ENCODE measurements at places on chromosomes 16 and 17.

GRCh38 chr16:69100071-69100691 lies 5.3 kb upstream of the HAS3 start:
- no peak for DNase-seq

DNA sequence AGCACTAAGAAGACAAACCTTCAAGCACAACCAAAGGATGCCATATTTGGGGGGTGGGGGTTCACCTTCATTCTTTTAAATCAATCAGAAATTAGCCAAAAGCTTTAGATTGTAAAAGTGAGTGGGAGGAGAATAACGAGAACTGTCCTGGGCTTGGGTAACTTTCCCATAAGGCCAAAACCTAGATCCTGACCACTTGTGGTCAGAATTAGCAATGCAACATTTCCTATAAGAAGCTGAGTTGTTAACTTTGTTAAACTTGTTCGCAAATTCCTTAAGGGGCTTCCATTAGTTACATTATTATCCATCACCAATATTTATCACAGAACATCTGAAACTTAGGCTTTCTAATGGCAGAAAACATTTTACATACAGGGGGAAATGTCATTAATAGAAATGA lies 25.1 kb downstream of the STAT5B start:
- no peak for DNase-seq

- DNase-seq = peak; percentile 94
Measured at GRCh38 chr17:48026502-48027321, 10.9 kb downstream of the COPZ2 start.

DNA sequence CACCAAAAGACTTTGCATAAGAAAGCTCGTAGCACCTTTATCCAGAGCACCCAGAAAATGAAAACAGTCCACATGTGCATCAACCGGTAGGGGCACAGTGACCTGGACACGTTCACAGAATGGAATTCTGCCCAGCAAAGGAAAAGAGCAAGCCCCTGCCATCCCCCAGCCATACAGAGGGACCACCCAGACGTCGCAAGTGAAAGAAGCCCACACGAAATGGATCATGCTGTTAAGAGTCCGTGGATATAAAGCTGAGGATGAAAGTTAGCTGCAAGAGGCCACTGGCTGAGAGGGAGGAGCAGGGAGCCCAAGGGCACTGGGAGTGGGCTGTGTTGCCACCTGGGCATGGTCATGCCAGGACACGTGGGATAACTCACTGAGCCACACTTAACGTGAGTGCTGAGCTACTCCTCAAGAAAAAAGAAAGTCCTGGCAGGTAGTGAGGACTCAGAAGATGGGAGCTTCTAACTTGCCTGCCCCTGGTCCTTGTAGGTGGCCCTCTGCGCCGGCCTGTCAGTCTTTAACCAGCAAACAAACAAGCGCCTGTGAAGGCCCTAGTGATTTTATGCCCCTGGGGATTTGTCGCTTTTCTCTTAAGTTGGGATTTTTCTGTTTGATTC lies 190.7 kb downstream of the C16orf95 start:
- DNase-seq = no peak

DNA sequence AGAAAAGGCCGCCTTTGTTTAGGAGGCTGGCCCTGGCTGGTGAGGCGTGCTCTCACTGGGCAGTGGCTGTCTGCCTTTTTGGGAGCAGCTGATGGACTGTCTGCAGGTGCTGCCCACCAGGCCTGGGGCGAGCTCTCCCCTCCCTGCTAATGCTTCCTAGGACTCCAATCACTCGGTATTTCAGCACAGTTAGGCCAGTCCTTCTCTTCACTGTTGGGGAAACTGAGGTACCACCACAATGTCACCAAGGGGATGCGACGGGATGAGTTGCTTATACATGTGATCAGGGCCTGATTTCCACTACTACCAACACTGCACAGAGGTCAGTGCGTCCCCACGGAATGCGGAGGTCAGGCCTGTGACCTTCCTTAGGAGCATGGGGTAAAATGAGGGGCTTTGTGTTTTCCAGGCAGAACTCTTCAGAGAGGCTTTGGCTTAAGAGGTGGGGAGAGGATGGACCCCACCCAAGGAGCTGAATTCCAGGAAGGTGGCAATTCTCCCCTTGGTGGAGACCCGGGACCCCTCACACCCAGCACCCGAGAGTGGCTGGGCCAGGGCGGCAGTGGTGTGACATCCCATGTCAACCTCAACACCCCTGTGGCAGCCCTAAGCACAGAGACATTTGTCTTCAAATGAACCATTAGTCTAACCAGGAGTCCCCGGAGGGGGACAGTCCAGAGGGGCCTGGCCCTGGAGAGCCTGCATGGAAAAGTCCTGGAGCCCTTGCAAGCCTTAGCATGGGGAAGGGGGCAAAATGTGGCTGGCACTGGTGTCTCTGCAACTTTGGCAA lies 86.4 kb downstream of the N4BP1 start:
- DNase-seq = no peak

DNA sequence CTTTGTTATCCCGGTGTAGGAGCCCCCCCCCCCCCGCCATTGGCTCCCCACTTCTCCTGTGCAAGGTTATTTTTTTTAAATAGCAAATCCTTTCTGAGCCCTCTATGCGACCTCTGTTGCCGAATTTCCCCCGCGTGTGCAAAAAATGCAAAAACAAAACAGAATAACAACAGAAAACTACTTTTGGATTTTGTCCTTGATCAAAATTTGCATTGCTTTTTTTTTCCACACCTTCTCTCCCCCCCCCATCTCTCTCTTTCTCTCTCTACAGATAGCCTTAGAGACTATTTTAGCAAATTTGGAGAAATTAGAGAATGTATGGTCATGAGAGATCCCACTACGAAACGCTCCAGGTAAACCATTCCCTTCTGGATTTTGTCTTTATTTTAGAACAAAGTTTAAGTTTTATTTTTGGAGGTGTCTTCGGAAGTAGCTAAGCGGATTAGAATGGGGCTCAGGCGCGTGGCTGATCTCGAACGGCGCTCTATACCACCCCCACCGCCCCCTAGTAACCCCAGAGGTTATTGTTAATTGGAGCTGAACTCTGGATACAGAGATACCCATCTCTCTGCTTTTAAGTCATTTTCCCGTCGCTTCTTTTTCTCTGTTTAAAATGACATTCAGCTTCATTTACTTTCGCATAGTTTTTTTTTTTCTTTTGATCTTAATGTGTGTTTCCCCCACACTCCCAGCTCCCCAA lies 1.0 kb downstream of the MSI2 start:
- DNase-seq = no peak

- peak; percentile 36 for DNase-seq
Measured at GRCh38 chr17:50060951-50061712, 5.2 kb downstream of the ITGA3 start.

GRCh38 chr16:11916524-11917285 lies 949 bp upstream of the GSPT1 start:
- DNase-seq = peak; percentile 68

- no peak for DNase-seq
Measured at GRCh38 chr17:27321372-27321771, 27.5 kb downstream of the WSB1 start.

DNA sequence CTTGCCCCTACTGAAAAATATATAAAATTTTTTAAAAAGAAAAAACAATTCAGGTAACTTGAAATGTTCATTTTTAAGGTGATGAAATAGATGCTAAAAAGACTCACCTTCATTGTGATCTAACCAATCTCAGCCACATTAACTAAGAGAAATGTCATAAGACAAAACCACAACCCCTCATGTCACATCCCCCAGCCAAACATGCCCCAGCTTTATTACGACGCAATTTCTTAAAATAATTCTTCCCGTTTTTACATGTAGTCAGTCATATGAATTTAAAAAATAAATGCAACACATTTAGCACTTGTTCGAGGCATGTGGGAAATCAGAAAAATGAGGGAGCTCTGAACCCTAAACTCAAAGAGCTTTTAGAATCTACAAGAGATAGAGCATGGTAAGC lies 9.5 kb downstream of the AMFR start:
- DNase-seq = no peak

DNA sequence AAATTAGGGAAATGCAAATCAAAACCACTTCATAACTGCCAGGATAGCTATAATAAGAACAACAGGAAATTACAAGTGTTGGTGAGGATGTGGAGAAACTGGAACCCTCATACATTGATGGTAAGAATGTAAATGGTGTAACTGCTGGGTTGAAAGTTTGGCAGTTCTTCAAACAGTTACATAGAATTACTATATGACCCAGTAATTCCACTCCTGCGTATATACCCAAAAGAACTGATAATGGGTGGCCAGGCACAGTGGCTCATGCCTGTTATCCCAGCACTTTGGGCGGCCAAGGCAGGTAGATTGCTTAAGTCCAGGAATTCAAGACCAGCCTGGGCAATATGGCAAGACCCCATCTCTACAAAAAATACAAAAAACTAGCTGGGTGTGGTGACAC lies 4.5 kb upstream of the CMTM4 start:
- DNase-seq = no peak

GRCh38 chr17:41734139-41734948 lies at the start of gene HAP1:
Gene HAP1, minus strand, starts transcription at chr17:41734643. Its CDS starts 9 bp downstream, at chr17:41734634.
- peak; percentile 59 for DNase-seq

- no peak for DNase-seq
Measured at GRCh38 chr17:52170963-52171572, 12.6 kb upstream of the CA10 start.

- DNase-seq = no peak
Measured at GRCh38 chr17:76492123-76492988, 8.9 kb downstream of the RHBDF2 start.

DNA sequence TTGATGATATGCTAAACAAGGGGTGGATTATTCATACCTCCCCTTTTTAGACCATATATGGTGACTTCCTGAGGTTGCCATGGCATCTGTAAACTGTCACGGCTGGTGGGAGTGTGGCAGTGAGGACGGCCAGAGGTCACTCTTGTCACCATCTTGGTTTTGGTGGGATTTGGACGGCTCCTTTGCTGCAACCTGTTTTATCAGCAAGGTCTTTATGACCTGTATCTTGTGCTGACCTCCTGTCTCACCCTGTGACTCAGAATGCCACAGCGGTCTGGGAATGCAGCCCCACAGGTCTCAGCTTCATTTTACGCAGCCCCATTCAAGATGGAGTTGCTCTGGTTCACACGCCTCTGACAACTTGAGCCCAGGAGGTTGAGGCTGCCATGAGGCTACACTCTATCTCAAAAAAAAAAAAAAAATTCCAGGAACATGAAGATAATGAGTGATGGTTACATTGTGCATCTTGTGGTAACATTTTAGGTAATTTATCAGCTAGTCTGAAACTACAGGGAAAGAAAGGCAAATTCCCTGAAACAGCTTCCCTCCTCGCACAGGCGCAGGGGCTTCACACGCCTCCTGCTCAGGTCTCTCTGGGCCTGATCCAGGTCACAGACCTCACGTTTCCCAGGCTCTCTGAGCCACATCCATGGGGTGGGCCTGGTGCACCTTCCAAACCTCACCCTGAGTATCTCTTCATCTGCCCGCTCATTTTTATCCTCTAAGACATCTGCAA lies 15.3 kb upstream of the UBE2I start:
- no peak for DNase-seq
